ENCODE measurements at places on chromosomes 7 and 10. TPM values are rescaled to one million over a fixed set of nuclear protein-coding genes. Genes with fewer than 3 reads are reported as not detected.

The CTAGE4 gene
- total RNA-seq: 4.7 TPM

The PLXNA4 gene
- total RNA-seq: 0.33 TPM

The PLPP4 gene
- total RNA-seq: not detected

The PNLIPRP3 gene
- not detected for total RNA-seq

The VSTM2A gene
- not detected for total RNA-seq

The ANXA8 gene
- total RNA-seq: 768 TPM
